Left forelimb (tissue), 1 donor: ENCODE measurements at places on chromosomes 2 and 18.

DNA sequence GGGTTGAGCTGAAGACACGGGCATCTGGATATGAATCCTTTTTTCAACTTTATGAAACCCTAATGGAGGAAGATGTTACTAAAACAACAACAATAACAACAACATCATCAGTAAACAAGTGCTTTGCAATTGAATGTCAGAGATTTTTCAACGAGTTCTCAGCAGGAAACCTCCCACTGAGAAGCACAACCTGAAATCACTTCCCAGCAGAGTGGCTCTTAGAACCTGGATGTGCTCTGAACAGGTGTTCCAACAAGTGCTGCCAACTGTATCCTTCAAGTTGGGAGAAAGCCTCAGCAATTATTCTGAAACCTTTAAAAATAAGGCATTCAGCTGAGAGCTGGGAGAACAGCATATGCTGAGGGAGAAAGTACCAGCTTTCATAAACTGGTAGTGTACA is 1622.7 kb upstream of the CELF4 start:
- no peak for DNase-seq

DNA sequence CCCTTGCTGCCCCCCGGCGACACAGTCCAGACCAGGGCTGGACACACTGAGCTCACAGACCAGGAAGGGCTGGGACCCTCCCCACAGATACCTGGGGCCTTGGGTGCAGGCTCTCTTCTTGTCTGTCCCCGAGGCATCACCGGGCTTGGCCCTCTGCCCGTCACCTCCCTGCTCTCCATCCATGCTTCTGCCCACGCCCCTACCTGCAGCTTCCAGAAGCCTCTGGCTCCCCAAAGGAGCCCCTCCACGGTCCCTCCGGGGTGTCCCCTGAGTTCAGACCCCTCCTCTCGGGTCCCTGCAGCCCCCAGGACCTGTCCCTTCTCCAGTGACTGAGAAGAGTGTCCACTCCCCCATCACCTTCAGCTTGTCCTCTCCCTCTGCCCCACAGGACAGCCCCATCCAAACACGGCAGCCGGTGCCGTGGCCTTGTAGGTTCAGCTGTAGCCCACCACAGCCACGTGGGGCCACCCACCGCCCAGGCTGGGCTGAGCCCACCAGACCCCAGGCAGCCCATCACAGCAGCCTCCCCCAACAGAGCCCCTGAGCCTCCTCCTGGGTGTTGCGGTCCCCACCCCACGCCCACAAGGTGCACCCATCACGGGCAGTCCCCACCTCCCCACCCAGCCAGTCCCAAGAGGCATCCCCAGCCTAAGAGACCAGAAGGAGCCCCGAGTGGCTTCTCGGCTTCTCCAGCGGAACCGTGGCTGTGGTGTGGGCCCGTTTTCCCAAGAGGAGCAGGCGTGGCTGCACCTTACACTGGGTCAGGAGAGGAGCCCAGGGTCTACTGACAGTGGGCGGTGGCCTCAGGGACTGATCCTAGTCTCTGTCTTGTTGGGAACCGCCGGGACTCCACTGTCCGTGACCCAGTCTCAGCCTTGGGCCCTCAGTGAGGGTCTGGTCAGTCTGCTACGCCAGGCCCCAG is 53.1 kb downstream of the RAMP1 start:
- DNase-seq = no peak

DNA sequence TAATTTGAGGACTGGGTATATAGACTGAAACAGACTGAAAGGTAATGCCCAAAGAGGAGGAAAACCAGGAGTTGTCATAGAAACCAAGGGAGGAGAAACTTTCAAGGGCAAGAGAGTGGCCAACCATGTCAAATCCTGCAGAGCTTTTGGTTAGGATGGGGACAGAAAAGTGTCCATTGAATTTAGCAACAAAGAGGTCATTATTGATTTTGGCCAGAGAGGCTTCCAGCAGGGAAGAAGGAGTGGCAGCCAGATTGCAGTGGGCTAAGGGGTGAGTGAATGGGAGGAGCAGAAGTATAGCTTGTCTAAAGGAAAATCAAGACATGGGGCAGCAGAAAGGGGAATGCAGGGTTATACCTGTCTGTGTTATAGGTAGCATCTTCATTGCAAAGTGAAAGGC is 194.0 kb downstream of the CAMKMT start:
- DNase-seq = no peak

GRCh38 chr18:69787825-69788547 is 159.7 kb downstream of the CD226 start:
- DNase-seq = no peak

GRCh38 chr18:79257480-79257879 is 138.2 kb upstream of the NFATC1 start:
- no peak for DNase-seq

- DNase-seq = no peak
Observed at GRCh38 chr18:9968081-9968848, 54.4 kb downstream of the VAPA start.

GRCh38 chr2:151945186-151945585 is 117.0 kb upstream of the ARL5A start:
- DNase-seq = no peak

GRCh38 chr18:35826477-35826876 is 146.0 kb upstream of the RMP24 start:
- no peak for DNase-seq
